ENCODE measurements at places on chromosomes 4 and X.

DNA sequence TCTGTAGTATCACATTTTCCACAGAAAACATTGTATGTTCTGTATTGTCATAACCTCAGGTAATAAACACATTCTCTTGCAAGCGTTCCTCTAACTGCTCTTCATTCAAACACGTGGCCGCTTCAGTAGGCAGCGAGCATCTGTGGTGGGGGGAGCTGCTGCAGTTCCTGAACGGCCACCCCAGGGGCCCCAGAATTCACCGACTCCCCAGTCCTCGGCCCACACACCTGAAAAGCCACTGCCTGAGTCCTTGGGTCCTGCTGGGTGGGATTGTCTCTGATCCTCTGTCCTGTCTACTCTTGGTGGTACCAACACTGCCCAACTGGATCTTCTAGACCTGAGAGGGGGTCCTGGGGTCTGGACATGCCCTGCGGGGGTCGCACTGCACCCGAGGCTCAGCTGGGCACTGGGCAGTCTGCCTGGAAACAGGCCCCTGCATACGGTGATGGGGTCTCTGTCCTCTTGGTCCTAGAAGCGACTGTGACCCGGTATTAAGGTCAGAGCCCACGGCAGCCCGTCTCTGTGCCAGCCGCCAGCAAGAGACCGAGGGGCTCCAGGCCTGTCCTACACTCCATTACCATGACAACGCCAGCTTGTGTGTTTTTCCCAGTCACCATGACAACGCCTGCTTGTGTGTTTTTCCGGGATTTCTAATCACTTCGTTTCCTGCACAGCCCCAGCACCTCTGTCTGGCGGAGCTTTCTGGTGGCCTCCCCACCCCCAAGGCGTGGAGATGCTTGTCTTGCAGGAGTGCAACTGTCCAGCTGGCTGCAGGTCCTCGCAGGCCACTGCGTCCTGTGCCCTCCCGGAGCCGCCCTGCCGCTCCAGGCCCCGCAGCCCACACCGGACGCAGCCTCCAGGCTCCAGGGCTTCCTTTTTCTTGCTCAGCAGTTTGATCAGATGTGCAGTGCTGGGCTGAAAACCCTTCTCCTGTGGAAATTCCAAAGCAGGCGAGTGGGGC is 16.0 kb downstream of the CTBP1 start:
- DNase-seq: peak; percentile 77

DNA sequence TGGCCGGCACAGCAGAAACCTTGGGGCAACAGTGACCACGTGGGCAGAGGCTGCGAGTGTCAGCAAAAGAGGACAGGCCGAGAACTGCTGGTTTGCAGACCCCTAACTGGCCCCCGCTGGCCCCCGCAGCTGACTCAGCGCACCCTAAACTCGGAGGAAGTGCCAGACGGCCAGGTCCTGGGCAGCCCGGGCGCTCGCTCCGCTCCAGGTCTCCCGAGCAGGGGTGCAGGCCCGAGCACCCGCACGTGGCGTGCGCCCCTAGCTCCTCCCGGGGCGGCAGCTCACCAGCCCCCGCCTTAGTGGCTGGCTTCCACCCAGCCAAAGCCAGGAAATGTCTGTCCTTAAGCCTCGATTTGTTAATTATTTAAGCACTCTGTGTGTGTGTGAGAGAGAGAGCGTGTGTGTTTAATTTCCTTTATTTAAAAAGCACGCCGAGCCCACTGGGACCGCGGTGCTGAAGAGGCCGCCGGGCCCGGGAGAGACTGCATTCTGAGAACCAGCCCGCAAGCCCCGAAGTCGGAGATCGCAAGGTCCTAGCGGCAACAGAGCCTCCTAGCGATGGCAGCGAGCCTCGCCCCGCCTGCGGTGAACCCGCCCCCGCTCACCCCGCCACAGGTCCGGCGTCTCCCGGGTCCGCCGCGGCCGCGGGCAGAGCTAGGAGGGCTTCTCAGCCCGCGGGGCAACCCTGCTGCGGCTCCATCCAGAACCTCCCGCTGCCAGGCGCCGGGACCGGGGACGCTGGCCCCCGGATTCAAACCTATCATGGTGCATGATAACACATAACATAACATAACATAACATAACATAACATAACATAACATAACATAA is 45.9 kb upstream of the CDKN2AIP start:
- no peak for DNase-seq

DNA sequence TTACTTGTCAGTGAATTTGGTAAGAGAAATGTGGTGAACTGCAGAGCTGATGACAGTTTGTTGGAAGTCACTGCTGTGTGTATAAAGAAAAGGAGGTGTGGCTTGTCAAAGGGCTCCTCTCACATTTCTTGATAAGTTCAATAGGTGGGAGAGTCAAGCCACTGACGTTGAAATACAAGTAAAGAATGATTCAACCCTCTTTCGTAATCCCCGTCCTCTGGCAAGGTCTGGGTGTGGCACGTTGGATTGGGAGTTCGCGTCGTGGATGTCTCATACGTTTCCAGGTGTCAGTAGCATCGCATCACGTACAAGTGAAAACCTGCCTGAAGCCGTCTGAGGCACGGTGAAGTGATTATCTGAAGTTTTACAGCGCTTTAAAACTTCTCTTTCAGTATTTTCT is 76.4 kb downstream of the EGF start:
- no peak for DNase-seq

DNA sequence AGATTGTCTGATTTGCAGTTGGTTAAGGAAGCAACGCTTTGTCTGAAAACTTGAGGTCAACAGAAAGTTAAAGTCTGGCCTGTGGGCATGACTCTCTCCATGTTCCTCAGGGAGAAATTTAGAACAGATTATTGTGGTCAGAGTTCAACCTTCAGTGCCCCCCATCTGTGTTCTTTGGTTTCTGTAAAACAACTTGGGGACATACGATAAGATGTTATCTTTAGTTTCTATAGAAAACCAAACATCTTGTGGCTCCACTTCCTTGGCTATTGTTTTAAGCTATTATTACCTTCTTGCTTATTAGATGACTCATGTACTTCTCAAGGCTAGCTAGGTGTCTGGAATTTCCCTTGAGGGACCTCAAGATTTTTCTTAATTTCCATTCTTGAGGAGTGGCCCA is 507.7 kb downstream of the PDHA2 start:
- no peak for DNase-seq

DNA sequence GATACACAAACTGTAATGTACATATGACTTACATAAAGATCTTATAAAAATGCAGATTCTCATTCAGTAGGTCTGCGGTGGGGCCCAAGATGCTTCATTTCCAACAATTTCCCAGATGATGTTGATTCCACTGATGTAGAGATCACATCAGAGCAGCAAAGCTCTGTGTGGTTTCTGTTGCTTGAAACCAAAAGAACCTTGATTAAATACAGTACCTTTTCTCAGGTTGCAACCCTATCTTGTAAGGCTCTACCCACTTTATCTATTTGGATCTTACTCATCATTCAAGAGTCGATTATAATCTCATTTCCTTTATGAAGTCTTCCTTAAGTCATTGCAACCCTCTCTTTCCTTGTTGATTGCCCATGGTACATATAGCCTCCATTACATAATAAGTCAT is 816.8 kb downstream of the RPA4 start:
- no peak for DNase-seq

DNA sequence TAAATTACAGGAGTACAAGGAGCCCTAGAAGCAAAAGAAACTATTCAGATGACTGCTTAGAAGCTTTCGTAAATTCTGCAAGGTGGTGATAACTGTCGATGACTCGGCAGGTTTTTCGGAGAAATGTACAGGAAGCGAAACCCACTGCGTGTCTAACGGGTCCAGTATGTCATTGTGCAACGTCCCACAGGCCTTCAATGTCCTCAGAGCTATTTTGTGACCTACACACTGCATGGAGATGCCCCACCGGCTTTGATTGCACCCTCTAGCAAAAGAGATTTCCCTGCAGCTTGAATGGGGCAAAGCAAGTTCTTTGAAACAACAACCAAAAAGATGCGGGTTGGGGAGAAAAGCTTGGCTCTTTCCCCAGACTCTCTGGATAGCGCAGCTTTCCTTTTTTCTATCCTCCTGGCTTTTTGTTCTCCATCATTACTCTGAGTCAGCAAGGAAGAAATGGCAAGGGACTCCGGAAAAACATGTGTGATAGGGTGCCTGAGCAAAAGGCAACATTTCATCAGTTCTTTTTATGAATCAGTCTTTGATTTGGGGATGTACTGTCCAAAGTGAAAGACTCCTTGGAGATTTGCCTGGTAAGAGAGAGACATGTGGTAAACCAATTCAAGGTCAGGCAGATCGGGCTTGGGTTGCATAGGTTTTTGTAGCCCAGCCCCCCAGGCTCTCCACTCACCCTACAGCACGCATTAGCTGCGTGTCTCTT is 112.0 kb upstream of the TBL1X start:
- no peak for DNase-seq

GRCh38 chrX:118423558-118423957 is 72.1 kb upstream of the DOCK11 start:
- no peak for DNase-seq

DNA sequence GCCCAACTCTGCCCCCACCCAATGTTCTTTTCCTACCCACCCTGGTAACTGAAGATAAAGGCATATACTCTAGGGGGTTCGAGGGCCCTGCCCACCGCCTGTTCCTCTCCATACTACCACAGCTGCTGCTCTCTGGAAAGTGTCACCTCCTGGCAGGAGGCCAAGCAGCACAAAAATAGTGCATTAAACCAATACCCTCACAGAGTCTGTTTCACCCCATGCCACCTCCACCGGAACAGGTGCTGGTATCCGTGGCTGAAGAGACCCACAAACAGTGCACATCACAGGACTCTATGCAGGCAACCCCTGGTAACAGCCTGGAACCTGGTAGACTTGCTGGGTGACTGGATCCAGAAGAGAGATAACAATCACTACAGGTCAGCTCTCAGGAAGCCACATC is 85.1 kb upstream of the CTSO start:
- DNase-seq: no peak

DNA sequence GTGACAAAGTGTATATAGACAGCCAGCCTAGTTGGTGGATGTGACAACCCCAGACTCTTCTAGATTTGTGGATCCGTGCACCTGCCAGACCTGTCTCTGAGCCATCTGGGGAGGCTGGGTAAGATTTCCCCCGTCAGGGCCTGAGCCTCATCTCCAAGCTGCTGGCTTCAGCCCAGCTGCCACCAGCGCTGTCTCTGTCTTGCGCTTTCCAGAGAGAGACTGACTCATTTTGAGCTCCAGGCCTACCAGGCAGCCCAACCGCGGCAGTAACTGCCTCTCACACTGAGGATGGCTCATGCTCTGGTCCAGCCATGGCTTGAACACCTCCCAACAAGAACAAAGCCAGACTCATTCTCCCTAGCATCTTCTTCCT is 26.4 kb downstream of the NOP14 start:
- no peak for DNase-seq

- DNase-seq: no peak
Observed at GRCh38 chr4:171721937-171722336, 91.3 kb upstream of the GALNTL6 start.

- no peak for DNase-seq
Observed at GRCh38 chrX:133658293-133658911, 243.1 kb upstream of the GPC4 start.

GRCh38 chr4:7778510-7779431 is 160.9 kb downstream of the AFAP1 start:
- DNase-seq: peak; percentile 40

DNA sequence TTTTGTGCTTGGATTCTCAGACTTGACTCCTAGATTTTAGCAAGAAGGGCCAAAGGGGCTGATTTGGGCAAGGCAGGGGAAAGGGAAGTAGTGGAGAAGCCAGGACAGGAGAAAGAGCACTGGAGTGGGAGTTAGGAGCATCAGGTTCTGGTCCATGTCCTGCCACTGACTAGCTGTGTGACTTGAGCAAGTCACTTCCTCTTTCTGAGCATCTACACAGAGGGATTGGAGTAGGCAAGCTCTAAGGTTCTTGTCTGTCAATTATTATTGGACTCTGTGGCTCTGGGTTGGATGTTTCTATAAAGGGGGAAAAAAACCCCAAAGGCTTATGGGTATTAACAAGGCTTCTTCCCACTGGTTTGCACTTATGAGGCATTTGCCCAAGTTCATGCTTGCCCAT is 24.4 kb downstream of the PLAC1 start:
- no peak for DNase-seq
